ENCODE measurements at places on chromosomes 1 and 21.

GRCh38 chr1:46440478-46440877 is 46.4 kb downstream of the FAAH start:
- no peak for DNase-seq

DNA sequence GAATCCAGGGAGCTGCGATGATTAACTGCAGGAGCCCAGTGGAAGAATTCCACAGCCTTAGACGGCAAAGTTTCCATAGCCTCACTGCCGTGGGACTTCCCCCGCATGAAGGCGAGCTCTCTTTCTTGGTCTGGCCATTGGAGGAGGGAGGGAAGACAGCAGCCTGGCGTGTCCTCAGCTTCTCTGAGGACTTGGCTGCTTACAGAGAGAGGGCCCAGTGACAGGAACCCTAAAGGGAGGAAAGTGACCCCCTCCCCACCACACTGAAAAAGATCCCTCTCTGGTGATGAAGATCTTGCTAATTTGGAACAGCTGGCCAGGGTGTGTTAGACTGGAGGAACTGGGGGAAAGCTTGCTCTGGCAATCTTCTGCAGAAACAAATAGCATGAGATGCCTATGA is 41.0 kb downstream of the ATP2B4 start:
- DNase-seq: no peak

DNA sequence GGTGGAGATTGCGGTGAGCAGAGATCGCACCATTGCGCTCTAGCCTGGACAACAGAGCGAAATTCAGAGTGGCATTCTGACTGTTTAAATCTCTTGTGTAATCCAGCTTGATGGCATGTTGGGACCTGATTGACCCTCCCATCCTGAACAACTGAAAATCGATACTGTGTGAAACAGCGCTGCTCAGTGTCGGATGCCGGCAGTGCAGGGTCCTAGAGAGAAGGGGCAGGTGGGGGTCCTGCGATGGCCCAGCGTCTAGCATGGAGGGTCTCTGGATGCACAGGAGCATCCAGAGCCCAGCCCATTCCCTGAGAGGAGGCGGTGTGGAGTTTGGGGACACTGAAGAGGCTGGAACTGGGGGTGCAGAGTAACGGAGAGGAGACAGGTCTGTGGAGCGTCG is 15.8 kb downstream of the AGT start:
- no peak for DNase-seq

DNA sequence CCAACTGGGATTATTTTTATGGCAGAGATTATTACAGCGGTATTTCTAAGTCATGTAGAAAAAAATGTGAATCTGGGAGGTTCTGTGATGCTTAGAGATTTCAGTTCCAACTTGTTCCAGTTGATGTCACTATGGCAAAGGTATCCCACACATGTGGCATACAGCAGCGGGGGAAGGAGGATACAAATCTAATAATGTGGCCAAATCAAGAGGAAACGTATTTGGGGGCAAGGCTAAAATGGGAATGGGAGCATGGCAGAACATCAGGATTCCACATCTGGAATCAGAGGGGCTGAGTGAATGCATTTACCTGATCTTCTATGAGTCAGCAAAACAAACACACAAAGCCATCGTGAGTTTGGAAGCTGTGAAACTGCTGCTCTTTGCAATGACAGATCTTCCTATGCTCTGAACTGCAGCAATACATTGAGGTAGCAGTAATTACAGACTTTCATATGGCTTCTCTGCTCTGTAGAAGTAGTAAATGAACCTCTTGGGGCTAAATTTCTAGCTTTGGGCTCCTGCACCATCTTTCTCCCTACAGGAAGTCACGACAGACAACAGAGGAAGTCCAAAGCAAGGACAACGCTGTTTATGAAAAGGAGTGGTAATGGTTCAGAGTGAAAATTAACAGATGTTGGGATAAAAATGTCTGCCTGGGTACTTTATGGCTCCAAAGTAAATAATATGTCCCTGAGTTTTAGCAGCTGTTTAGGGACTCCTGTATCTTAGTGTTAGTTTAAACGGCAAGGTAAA is 55.5 kb downstream of the GABPA start:
- DNase-seq: peak; percentile 49

GRCh38 chr1:24754229-24754628 is 9.0 kb downstream of the CLIC4 start:
- no peak for DNase-seq

GRCh38 chr1:165228676-165229075 is 127.8 kb downstream of the LMX1A start:
- DNase-seq: peak; percentile 39

GRCh38 chr1:103516693-103517092 is 8.8 kb upstream of the RNPC3 start:
- DNase-seq: peak; percentile 29

- DNase-seq: peak; percentile 40
These were observed 325.0 kb downstream of the ZNF326 start for GRCh38 chr1:90319918-90320317.

GRCh38 chr21:31553926-31554325 is 105.6 kb upstream of the SOD1 start:
- DNase-seq: no peak
